ENCODE measurements at places on chromosomes 4 and X.

DNA sequence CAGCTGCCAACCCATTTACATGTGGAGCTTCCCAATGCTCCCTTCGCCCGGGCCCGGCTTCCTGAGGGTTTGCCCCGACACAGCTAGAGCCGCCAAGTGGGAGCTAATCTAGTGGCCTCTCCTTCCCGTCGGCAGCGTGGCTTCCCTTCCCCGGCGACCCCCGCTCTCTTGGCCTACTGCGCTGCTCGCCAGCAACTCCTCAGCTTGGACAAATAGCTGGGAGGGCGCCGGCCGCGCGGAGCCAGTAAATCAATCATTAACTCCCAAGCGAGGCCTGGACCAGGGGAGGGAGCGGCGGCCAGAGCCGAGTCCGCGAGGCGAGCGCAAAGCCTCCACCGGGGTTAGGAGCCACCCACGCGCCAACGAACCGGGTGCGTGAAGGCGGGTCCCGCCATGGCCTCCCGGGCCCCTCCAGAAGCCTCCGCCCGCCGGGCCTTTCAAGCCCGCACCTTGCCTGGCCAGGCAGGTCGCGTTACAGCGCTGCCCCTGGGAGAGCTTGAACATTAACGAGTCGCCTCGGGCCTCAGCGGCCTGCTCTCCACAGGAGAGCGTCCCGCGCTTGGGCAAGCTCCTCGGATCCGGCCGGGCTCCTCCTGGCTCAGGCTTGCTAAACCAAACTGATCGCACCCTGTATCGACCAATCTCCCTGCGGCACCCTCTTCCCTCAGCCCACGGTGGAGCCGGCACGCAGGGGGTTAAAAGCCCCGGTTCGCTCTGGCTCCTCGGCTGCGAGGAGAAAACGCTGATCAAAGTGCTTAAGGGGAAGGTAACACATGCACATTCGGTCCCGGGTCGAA is 10.6 kb upstream of the BCOR start:
- DNase-seq, result no peak

- DNase-seq, result no peak
Measured at GRCh38 chr4:25527034-25527433, 128.6 kb upstream of the SLC34A2 start.

DNA sequence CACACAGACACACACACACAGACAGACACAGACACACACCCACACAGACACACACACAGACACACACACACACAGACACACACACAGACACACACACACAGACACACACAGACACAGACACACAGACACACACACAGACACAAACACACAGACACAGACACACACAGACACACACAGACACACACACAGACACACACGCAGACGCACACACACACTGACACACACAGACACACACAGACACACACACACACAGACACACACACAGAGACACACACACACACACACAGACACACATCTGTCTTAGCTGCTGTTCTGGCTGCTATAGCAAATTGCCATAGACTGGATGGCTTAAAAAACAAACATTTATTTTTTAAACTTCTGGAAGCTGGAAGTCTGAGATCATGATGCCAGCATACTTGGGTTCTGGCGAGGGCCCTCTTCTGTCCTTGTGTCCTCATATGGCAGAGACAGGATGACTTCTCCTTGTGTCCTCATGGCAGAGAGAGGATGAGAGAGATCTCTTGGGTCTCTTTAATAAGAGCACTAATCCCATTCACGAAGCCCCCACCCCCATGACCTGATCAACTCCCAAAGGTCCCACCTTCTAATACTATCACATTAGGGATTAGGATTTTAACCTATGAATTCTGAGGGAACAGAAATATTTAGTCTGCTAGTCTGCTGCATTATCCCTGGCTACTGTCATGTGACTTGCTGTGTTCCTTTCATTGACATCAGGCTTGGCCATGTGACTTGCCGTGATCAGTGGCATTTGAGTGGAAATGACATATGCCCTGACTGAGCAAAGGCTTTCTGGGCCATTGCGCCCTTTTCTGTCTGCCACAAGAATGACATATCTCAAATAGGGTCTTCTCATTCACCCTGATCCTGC is 32.7 kb upstream of the RASGEF1B start:
- peak; percentile 27 for DNase-seq

- DNase-seq, result no peak
Measured at GRCh38 chrX:2466876-2467656, 33.7 kb downstream of the DHRSX start.

- DNase-seq, result no peak
Measured at GRCh38 chr4:73347497-73347896, 56.6 kb upstream of the ALB start.

DNA sequence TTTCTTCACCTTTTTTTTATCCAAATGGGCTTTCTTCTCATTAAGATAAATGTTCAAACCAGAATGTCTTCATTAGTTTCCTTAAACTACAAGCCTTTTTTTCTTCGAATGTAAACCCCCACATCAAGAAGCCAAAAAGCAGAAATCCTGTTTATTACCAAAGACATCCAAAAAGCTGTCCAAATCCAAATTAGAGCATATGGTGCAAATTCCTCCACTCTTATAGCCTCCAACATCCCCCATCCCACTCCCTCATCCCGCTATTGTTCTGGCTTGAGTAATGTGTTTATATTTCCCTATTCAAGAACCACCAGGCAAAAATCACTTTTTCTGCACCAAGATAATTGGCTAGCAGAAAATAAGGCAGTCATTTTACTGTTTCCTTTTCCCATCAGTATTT is 315.1 kb upstream of the ADGRL3 start:
- no peak for DNase-seq

DNA sequence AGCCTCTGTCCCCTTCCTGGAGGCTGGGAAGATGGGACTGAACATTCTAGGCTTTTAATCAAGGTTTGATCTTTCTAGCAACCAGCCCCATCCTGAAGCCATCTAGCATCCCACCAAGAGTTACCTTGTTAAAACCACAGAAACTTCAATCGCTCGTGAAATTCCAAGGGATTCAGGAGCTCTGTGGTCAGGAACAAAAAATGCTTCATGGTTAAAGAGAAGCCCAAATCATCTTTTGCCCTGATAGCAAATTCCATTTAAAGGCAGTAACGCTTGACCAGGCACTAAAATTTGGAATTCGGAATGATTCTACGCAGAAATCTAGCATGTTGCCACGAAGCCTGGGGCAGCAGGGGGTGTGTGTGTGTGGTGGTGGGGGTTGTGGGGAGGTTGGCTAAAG is 47.8 kb downstream of the CASP6 start:
- DNase-seq, result no peak

GRCh38 chr4:77734928-77735327 is 84.2 kb downstream of the CNOT6L start:
- DNase-seq, result peak; percentile 74

- no peak for DNase-seq
Measured at GRCh38 chrX:139201924-139202323, 328.6 kb upstream of the F9 start.
